Activated CD8-positive, alpha-beta memory T cell treated with anti-CD3 and anti-CD28 coated beads, Interleukin-2, amount 50 U/mL, for 4 hours (primary cell): ENCODE measurements at places on chromosomes 5 and 9.

GRCh38 chr9:90851444-90851843 lies 49.8 kb downstream of the SYK start:
- DNase-seq, result no peak

DNA sequence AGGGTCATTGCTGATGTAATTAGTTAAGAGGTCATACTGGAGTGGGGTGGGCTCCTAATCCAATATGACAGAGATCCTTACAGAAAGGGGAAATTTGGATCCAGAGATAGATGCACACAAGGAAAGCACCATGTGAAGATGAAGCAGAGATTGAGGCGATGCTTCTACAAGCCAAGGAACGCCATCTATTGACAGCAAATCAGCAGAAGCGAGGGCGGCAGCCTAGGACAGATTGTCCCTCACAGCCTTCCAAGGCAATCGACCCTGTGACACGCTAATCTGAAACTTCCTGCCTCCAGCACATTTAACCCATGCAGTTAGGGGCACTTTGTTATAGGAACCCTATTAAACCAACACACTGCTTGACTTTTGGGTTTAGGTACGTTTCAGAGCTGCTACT lies 285.1 kb upstream of the DAP start:
- DNase-seq, result no peak

GRCh38 chr5:110817459-110817858 lies 78.7 kb downstream of the SLC25A46 start:
- DNase-seq, result no peak

DNA sequence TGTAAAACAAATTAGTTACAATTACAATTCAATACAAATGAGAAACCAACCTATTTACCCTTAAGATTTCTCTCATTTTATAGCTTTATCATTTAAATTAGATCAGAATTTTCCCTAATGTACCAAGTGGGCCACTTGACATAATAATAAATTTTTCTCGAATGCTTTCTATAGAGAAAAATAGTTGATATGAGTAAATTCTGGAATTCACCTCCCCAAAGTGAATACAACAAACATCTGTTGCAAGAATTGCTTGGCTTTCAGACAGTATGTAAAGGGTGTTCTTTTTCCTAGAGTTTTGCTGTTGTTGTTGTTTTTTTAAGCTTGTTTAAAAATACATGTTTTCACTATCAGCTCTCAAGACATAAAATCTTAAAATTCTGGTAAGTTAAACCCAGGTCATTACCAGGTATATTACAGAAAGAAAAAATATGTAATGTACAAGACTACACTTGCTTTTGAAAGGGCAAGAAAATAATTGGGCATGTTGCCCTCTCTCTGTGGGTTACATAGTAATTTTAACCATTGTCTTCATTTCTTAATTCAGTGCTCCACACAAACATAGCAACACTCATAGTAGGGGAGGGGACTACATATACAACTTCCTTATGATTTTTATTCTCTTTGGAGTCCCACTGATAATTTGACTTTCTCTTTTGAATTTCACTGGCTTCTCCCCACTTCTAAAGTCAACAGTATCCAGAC lies 200.6 kb downstream of the ARL15 start:
- DNase-seq, result no peak

DNA sequence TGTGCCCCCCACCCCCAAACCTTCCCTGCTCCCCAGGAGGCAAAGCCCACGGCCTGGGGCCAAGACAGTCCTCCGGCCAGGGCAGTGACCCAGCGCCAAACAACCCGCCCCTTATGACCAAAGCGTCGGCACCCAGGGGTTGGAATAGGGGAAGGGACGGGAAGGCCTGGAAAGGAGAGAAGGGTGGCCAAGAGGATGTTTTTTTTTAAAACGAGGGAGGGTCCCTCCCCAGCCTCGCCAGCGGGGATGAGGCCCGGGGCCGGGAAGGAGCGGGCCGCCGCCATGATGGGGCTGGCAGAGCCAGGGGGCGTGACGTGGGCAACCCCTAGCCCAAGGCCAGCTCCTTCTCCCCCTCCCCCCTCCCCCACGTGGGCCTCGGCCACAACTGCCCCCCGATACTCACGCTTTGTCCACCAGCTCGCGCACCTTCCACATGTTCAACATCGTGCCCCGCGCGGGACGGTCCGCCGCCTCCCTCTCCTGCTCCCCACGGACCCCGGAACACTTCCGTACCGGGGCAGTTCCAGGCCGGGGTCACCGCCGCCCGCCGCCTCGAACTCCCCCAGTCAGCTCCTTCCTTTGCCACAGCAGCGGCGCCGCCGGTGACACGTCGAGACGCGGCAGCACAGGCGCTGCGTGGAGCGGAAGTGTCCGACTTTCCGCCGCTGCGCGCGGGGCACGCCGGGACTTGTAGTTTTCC lies at the start of gene CLINT1:
TSS of gene CLINT1 (minus strand) at position 619 of the 700 bp plus-strand sequence. CDS start at position 444, 175 bp downstream.
- DNase-seq, result peak; percentile 91

DNA sequence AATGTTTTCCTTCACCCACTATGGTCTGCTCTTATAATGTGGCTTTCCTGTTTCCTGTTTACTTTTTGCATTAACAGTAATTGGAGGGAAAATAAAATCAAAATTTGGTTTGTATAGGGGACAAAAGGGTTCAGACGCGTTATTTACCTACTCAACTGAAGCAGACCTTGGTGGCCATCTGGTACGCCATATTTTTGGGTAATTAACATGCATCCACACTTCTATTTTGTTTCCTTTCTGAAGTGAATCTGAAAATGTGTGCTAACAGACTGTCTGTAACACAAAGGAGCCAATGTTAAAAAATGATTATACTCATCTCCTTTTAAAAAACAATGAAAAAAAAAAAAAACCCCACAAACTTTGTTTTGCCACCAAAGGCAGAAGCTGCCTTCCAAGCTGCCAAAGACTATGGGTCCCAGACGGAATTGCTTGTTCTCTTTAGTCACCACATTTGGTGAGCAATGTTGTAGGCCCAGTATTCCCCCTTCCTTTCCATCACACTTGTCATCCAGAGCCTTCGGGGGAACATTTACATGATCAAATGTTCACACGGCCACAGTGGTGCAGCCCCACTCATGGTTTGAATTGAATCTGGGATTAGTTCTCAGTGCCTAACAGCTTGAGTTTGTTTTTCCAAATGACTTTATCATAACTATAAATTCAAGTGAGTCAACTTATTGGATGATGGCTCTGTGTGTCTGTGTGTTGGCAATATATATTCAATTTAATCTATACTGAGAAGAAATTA lies 323.7 kb upstream of the CD180 start:
- no peak for DNase-seq

GRCh38 chr5:160312134-160312959 lies at the start of gene CCNJL:
Gene CCNJL, minus strand, starts transcription at chr5:160312564. Its CDS starts 641 bp downstream, at chr5:160311923.
- DNase-seq, result no peak

DNA sequence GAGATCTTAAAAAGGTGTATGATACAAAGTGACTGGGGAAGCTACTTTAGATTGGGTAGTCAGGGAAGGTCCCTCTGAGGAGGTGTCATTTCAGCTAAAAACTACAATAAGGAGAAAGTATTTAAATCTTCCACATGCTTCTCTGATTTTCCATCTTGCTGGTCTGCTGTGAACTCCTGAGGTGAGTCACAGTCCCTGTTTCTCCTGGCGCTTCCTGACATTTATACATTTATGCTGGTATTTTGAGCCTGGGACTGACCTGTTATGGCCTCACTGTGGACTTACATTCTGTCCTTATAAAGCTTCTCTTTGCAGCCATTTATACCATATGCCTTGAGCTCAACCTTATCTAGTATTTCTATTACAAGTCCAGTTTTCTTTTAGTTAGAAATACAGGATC lies 95.1 kb downstream of the MED27 start:
- DNase-seq, result no peak

- no peak for DNase-seq
Measured at GRCh38 chr5:159212657-159213462, 3.5 kb upstream of the RNF145 start.

DNA sequence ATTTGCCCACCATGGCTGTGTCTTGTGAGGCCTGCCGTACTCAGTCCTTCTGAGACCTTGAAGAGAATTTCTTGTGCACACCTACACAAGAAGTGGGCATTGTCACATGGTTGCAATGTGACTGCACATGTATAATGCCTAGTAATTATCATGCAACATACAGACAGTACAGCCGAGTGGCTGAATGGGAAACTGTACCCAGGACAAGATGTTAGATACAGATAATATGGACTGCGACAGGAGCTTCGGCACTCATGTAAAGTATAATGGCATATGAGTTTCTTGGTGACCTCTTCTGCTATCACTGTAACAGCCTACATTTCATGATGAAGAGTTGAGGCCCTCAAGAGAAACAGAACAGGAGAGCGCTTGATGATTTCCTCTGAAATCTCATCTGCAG lies 4.8 kb upstream of the PRKACG start:
- no peak for DNase-seq

GRCh38 chr5:126503602-126504104 lies 80.4 kb downstream of the GRAMD2B start:
- no peak for DNase-seq
